Suppressor macrophage treated with lipopolysaccharide for 1 hour (primary cell): ENCODE measurements at places on chromosomes 12 and 14.

DNA sequence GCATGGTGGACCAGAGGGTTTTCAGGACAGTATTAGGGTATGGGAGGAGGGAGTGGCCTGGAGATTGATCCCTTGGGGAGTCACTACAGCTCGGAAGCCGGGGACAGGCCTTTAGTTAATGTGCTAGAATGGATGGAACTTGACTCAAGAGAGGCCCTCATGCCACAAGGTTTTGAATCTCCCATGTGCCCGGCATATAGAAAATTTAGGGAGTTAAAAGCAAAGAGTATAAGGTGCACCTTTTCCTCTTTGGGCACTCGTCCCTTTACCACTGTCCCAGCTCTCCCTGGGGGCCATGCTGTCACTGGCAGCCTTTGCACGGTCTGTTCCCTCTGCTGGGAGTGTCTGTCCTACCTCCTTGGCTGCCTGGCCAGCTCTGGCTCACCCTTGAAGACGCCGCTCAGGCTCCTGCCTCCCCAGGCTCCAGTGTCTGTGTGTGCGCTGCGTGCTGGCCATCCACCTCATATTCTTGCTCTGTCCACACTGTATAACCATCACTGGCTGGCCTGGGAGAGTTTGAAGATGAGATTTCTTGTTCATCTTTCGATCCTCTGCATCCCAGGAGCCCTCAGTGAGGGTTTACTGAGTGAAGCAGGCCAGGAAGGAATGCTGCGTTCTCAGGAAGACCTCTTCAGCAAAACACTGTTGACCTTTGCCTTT is 161.3 kb downstream of the ZFP36L1 start:
- DNase-seq: no peak

DNA sequence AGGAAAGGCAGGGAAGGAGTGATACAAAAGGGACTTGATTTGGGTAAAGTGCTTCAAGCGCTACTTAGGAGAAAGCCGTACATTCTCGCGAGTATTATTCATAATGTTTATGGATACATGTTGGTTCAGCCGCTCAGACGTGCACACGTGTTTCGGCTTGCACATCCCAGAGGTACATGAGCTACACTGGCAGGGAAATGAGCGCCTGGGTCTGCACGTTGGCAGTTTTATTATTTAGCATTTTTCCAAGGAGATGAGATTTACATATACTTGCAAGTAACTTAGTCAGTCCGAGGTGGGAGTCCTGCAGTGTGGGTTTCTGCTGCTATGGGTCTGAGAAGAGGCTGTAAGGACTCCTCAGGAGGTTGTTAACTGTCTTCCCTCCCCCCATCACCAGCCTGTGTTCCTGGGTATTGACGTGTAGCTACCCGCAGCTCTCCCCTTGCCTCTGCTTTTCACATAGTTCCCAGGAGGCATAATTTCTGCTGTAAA is 1.5 kb downstream of the PRKCH start:
- DNase-seq: no peak

DNA sequence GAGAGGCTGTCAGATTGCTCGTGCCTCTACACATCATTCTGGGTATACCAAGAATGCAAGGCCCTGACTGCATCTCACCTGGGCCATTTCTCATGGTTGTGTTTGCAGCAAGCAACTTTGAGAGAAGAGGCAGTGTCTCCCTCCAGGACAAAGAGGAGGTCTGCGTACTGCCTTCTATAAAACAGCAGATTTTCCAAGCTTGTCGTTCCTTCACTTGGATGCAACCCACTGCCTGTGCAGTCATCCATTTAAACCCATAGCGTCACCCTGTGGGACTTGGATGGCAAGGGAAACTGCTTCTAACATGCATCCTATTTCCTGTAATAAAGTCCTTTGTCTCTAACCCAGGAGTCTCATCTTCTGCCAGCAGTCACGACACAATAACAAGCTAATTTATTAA is 1.3 kb downstream of the POMT2 start:
- DNase-seq: no peak

DNA sequence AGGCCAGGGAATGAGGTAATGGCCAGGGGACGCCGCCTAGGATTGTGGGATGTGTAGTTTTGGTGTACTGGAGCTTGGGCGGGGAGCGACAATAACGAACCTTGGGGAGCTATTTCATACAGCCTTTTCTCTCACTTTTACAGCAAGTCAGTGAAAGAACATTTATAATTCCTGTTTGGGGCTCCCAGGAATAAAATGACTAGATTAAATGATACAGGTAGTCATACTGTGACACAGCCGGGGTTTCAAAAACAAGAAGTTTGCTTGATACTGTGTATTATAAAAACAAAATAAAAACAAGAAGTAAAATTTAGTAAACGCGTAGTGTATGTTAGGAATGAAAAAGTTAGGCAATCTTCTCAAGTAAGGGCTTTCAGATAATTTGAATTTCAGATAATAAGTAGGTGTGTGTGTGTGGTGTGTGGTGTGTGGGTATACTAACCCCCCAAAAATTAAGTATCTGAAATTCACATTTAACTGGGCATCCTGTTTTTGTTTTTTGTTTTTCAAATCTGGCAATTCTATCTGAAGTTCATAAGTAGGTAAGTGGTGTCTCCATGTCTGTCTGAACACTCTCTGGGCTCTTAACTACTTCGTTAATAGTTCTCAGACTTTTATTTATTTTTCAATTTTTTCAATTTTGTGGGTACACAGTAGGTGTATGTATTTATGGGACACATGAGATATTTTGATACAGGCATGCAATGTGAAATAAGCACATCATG is 458 bp upstream of the DCTN2 start:
- DNase-seq: no peak

GRCh38 chr14:73239393-73240241 is 2.3 kb downstream of the PAPLN start:
- DNase-seq: no peak

GRCh38 chr14:54342806-54343205 is 54.0 kb upstream of the CDKN3 start:
- DNase-seq: no peak

- DNase-seq: no peak
These were observed 1416.5 kb downstream of the AACS start for GRCh38 chr12:126481688-126482087.

GRCh38 chr12:12705838-12706520 is 10.0 kb upstream of the GPR19 start:
- DNase-seq: no peak

DNA sequence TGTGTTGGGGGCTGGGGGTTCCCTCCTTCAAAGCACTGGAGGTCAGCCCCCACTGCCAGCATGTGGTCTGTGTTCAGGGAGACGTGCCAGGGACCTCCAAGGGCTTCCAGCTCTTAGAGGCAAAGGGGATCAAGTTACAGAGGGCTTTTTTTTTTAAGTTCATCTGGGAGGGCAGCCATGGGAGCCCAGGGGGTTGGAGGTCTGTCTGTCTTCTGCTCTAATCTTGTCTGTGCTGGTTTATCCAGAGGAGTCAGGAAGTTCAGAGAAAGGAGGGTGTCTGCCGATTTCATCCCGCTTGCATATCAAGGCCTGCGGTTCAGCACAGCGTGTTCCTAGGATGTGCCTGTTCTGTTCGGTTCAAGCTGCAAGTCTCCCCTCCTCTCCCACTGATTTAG is 72.2 kb downstream of the TMEM132C start:
- DNase-seq: peak; percentile 3

- DNase-seq: peak; percentile 57
These were observed 34.4 kb downstream of the SH2B3 start for GRCh38 chr12:111440152-111440551.

- no peak for DNase-seq
These were observed 69.6 kb upstream of the CHST11 start for GRCh38 chr12:104387190-104387589.

DNA sequence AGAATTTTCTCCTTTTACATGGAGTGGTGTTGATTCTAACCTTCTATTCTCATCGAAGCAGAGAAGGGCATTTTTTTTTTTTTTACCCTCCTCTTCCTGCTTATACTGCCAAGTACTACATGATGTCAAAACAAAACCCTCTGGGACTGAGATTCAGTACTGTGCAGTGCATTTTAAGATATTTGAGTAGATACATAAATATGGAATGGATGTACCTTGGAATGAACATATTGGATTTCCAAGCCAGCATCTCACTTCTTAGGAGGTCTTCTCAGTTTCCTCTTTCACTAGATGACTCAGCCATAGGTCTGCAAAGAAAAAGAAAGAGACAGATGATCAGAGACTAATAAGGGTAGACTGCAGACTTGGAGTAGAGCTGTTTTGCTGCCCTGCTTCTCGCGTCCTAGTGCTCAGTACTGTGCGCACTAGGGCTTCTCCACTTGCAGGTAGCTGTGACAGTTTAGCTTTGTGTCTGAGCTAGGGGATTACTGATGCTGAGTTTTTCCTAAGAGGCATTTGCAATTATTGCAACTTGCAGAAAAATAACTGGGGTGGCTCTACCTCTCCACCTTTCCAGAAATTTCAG is 20.4 kb downstream of the TPH2 start:
- DNase-seq: no peak

- DNase-seq: no peak
These were observed 601.5 kb downstream of the KCNH5 start for GRCh38 chr14:62443796-62444195.

- DNase-seq: no peak
These were observed 16.7 kb downstream of the GRIN2B start for GRCh38 chr12:13964666-13965065.

DNA sequence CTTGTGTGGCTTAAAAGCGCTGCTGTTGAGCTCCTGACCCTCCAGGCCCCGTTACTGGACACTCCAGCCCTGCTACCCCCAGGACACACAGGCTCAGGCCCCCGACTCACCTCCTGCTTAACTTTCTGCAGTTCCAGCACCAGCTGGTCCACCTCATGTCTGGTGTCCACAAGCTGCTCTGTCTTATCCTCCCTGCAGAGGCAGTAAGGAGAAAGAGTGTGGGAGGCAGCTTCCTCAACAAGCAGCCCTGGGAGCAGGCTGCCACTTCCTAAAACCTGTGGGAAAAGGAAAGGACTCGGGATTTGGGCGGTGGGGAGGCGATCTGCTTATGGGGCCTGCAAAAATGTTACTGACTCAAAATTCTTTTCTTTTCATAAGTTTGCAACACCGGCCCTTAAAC is 79.2 kb downstream of the CCDC88C start:
- peak; percentile 70 for DNase-seq

- peak; percentile 32 for DNase-seq
These were observed 24.1 kb downstream of the SLC4A8 start for GRCh38 chr12:51448618-51449256.

GRCh38 chr14:98937712-98938505 is 334.1 kb downstream of the BCL11B start:
- no peak for DNase-seq

DNA sequence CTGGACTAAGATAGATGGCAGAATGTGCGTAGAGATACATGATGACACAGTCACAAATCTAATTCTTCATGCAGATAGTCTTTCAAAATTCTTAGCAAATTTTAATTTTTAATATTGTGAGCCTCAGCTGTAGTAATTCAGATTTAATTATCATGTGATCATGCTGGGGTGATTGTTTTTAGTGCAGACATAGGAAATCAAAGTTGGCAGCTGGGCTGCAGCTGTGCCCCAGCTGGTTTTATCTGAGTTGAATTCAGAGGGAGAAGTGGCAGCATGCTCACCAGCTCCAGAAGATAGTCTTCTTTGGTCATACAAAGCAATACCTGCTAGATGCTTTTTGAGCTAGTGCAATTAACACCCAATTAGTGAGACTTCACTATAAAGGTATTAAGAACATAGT is 292.9 kb downstream of the RAD51B start:
- DNase-seq: no peak

DNA sequence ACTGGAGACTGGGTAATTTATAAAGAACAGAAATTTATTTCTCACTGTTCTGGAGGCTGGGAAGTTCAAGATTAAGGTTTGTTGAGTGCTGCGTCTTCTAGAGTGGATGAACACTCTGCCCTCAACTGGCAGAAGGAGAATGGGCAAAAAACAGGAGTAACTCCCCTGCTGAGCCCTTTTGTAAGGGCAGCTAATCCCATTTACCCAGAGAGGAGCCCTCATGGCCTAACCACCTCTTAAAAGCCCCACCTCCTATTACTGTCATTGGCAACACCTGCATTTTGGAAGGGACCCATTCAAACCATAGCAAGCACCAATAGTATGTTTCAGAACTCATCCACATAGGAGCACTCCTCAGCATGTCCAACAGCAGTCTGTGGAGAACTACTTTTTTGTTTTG is 47.4 kb downstream of the BORCS5 start:
- no peak for DNase-seq
